ENCODE measurements at places on chromosomes 2 and 18.

GRCh38 chr2:30625276-30625675 lies 178.2 kb downstream of the LCLAT1 start:
- DNase-seq, result no peak

GRCh38 chr2:184611361-184612085 lies 13.2 kb downstream of the ZNF804A start:
- DNase-seq, result no peak

DNA sequence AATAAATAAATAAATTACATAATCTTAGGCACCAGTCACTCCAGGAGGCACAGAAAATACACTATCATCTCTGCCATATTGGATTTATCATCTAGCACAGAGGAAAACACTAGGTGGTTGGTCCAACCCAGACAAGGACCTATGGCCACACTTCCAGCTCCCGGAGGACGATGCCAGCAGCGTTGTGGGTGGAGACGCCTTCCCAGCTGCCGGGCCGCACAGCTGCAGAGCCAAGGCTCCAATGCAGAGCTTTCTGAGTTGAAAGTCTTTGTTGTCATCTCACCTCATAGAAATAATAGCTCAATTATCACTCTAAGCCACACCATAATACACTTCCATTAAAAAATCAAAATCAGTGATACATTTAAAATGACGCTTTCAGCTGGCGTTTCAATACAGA lies 457.1 kb upstream of the SALL3 start:
- no peak for DNase-seq

- no peak for DNase-seq
These were observed 208.5 kb upstream of the FIGN start for GRCh38 chr2:163944347-163944737.

GRCh38 chr2:119429225-119429981 lies 2.3 kb upstream of the TMEM37 start:
- DNase-seq, result no peak

DNA sequence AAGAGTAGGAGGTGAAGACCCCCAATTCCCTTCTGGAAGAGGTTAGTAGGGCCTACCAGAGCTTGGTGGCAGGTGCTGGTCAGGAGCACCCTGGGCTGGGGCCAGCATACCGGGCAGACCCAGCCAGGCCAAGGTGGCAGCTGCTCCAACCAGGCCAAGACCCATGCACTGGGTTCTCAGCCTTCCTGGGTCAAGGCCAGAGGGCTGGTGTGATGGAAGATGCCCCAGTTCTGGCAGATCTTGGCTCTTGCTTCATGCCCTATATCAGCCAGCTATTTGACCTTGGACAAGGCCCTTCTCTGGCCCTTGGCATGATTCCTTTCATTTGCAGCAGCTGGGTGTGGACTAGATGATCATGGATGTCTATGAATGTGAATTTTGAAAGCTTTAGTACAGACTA lies 57.7 kb downstream of the PRKCE start:
- no peak for DNase-seq

DNA sequence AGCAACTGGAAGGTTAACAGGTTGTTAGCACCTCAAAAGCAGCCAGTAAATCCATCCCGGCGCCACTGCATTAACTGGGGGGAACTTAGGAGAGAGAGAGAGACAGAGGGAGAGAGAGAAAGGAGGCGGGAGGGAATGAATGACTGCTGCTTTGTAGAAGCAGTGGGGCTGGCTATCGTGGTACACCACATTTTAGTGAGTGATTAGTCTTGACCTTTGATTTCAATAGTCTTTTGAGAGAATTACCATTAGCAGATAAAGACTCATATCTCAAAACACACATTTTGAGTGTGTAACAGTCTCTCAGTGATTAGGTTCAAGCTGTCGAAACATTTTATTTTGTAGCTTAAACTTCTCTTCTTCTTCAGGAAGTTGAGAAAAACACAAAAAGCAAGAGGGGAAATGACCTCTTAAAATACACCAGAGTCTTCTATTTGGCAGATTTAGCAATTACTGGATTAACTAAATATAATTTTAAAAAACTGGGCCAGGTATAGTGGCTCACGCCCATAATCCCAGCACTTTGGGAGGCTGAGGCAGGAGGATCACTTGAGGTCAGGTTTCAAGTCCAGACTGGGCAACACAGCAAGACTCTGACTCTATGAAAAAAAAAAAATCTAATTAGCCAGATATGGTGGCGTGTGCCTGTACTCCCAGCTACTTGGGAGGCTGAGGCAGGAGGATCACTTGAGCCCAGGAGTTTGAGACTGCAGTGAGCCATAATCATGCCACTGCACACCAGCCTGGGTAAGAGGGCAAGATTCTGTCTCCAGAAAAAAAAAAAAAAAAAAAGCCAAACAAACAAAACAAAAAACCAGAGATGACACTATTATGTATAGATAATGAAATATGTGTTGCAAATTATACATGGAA lies 22.0 kb upstream of the PNO1 start:
- no peak for DNase-seq

GRCh38 chr18:78571831-78572347 lies 407.7 kb upstream of the SALL3 start:
- DNase-seq, result no peak

DNA sequence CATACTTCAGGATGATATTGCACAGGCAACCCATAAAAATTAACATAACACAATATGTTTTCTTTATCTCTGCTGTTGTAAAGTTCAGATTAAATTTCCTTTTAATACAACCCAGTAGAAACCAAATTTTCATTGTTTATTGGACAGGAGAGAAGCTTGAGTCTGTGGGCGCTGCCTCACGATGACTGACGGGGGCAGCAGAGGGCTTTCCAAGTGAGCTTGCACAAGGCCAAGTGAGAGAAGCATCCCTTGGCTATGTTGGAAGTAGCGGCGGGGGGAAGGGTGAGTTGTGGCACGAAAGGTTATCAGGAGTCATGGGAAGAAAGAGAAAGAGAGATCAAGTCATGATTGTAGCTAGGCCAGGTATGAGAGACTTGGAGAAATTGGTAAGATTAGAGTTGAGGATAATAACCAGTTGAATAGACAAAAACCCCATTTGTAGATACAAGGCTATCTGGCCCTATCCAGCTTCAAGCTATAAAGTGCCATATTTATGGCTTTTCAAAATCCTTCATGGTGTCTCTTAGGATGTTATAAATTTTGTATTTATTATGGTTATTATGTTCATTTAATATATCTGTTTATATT lies 413.7 kb upstream of the FAM98A start:
- DNase-seq, result peak; percentile 76

GRCh38 chr2:45541450-45541849 lies 69.6 kb downstream of the SRBD1 start:
- DNase-seq, result no peak

- DNase-seq, result no peak
These were observed 916 bp upstream of the OSBPL1A start for GRCh38 chr18:24398540-24398939.

- peak; percentile 56 for DNase-seq
These were observed 24.4 kb downstream of the PUM2 start for GRCh38 chr2:20326163-20326780.

GRCh38 chr2:63569740-63570139 lies 18.5 kb downstream of the WDPCP start:
- no peak for DNase-seq

GRCh38 chr2:194424683-194425209 lies 1232.3 kb upstream of the SLC39A10 start:
- no peak for DNase-seq

DNA sequence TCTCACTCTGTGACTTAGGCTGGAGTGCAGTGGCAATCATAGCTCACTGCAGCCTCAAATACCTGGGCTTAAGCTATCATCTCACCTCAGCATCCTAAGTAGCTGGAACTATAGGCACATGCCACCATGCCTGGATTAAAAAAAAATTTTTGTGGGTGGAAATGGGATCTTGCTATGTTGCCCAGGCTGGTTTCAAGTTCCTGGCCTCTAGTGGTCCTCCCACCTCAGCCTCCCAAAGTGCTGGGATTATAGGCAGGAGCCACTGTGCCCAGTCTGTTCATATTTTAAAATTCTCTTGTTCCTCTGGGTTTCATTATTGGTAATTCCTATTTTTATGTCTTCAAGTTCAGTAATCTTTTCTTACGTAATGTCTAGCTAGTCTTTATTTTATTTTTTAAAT lies 25.5 kb upstream of the RAB31 start:
- DNase-seq, result no peak

DNA sequence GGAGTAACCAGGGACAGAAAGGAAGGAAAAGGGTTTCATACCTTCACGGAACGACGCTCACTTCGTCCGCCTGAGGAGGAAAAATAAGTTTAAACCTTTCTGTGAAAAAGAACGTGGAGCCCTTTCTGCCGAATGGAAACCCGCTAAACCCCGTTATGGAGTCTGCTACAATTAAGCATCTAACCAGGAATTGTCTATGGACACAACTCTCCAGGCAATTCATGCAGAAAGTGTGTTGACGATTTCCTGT lies 528 bp upstream of the PPP4R3B start:
- DNase-seq, result no peak

Data from posterior cingulate gyrus (tissue), 11 donors.